ENCODE measurements at places on chromosomes 1 and 21. TPM values are rescaled to one million over a fixed set of nuclear protein-coding genes. Genes with fewer than 3 reads are reported as not detected.

Gene SLC6A9
- total RNA-seq: 9.0 TPM

Gene CLCA2
- total RNA-seq: 0.78 TPM

Gene SPRR5
- not detected for total RNA-seq

Gene KRTAP13-2
- total RNA-seq: not detected

Gene CGN
- total RNA-seq: not detected

Gene HMGCL
- 52.5 TPM for total RNA-seq

Gene FAM72B
- total RNA-seq: 0.91 TPM

Gene ZBED6
- total RNA-seq: 40.0 TPM

Gene CYP4X1
- 2.1 TPM for total RNA-seq

Gene C4BPA
- not detected for total RNA-seq

Gene DMBX1
- total RNA-seq: not detected

Gene ELAVL4
- total RNA-seq: not detected

Gene SH2D5
- 3.0 TPM for total RNA-seq
